ENCODE measurements at places on chromosomes 3 and 15.

GRCh38 chr3:17355591-17355990 is 386.8 kb downstream of the TBC1D5 start:
- DNase-seq: no peak

GRCh38 chr3:195102609-195103467 is 168.1 kb downstream of the XXYLT1 start:
- no peak for DNase-seq

DNA sequence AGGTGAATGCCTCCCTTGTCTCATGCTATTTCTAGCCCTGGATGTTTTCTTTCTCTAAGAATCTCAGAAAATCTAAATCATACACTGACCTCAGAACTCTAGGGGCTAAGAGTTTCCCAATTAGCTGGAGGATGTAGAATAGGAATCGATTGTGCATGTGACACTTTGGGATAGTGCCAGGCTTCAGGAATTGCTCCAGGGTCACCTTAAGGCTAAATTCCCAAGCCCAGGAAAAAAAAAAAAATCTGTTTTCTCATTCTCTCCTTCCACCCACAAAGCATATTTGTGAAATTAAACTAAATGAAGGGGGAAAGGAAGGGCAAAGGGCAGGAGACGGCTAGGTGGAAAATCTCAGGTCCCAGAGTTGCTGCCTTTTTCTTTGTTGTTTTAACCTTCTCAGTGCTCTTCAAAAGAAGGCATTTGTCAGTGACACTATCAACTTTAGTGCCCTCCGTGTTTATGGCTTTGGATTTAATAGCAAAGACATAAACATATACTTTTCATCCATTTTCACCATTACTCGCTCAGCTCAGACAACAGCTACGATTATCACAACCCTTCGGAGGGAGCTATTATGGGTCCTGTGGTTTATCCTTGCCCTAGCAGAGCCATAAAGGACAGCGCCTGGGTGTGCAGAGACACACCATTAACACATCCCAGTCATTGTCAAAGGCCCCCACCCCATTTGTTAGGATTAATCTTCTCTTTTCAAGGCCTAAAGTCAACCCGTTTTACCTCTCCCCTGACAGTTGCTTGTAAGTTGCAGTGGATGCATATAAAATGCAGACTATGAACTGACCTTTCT is 271.7 kb downstream of the PDZRN3 start:
- DNase-seq: no peak

GRCh38 chr15:41772720-41773331 is 1.5 kb upstream of the MAPKBP1 start:
- DNase-seq: no peak

DNA sequence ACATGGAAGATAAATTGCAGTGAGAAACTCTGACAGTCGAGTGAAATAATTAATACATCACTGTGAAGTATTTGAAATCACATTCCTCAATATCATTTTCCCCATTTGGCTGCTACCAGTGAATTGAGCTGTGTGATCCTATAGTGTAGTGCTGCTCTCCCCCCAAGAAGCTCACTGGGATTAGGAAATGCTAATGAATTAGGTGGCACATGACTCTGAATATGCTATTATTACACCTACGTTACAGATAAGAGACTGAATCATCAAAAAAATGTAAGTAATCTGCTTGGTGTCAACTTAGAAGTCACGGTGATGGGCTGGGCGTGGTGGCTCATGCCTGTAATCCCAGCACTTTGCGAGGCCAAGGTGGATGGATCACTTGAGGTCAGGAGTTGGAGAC is 34.7 kb upstream of the SYNM start:
- DNase-seq: no peak

- DNase-seq: no peak
These were observed 4.0 kb downstream of the LMCD1 start for GRCh38 chr3:8505621-8506020.

DNA sequence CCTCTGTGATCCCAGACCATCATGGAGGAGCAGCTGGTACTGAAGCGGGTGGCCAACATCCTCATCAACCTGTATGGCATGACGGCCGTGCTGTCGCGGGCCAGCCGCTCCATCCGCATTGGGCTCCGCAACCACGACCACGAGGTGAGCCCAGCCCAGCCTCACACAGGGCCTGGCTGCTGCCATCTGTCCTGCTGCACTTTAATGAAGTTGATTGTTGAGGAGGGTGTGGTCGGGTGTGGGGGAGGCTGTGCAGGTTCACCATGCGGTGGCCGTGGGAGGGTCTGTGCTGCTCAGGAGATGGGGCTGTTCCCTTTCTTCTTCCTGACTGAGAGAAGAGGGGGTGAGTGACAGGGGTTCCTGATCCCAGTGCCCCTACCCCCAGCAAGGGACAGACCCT is 30.6 kb downstream of the ACAD9 start:
- no peak for DNase-seq

- no peak for DNase-seq
These were observed 13.2 kb downstream of the PFKFB4 start for GRCh38 chr3:48543271-48543866.

DNA sequence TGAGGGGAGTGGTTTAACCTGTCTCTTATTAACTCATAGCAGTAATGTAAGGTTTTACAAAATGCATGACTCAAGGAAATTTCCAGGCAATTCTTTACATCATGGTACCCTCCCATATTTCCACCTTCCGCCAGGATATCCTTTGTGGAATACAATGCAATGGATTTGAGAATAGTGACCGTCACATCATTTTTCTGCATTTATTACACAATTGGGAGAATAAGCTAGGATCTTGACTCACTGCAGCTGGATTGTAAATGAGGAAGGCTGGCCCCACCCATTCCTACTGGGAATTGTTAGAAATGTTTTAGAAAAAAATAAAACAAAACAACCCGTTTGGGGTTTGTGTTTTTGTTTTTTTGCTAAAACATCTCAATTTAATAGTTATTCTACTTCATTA is 97.4 kb downstream of the IMPG2 start:
- no peak for DNase-seq

DNA sequence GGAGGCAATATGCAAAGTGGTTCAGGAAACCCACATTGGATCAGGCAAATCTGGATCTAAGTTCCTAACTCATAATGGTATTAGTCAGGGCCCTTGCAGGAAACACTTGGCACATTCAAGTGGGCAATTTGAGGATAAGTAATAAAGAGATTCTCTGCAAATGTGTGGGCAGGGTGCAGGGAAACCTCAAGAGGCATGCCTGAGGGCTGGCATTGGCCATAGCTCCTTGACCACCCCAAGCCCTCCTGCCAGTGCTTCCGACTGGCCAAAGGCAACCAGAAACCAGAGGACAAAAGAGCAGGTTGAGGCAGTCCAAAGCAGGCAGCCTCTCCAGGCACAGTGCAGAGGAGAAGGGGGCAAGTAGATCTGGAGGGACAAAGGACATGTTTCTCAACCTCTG is 130.8 kb upstream of the SNTN start:
- DNase-seq: no peak

- no peak for DNase-seq
These were observed 1.1 kb upstream of the NLGN1 start for GRCh38 chr3:173396191-173397041.

DNA sequence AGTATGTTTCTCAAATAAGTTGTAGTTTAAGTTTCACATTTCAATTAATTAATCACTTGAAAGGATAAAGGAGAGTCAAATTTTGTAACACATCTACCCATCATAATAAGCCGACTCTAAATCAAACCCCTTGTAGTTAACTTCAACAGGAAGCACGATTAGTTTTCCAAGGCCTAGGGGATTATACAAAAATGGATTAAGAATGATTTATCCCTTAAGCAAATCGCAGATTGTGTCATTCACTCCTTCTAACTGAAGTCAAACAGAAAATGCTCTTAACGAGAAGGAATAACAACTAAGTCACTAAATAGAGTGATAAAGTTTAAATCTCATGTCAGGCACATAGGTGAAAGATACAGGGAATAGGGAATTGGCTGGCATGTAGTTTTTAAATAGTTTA is 792.8 kb downstream of the ZPLD1 start:
- no peak for DNase-seq

- no peak for DNase-seq
These were observed 12.0 kb downstream of the CGGBP1 start for GRCh38 chr3:88046766-88047165.

- no peak for DNase-seq
These were observed 65.7 kb downstream of the CDIN1 start for GRCh38 chr15:36645106-36645505.

- DNase-seq: no peak
These were observed 8.5 kb downstream of the VEPH1 start for GRCh38 chr3:157494581-157495281.

DNA sequence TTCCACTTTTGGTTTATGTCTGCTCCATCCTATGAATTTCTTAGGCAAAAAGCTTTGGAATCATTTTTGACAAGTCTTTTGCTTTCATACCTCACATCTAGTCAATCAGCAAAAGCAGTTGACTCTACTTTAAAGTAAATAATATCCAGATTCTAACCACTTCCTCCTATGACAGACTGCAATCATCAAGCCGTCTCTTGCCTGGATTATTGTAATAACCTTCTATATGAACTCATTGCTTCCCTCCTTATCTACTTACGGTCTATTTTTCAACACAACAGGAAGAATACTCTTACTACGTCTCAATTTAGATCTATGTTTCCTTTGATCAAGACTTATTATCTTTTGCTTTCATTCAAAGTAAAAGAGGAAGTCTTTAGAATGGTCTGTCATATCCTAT is 20.7 kb downstream of the CLDN1 start:
- no peak for DNase-seq

DNA sequence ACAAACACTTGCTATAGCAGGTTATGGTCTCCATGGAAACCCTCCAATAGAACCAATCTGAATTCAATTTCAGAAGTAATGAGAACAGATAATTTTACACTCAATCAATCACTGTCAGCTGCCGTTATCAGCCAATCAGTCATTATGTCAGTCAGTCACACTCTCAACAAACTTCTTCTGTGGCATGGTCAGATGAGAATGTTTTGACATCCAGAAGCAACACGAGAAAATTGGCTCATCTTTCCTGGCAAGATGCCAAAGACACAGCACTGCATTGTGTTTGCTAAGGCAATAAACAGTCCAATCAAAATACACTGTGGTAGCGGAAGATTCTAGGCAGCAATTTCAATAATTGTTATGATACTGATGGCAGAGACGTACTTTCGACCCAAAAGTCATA is 190.7 kb downstream of the RORA start:
- DNase-seq: no peak

- no peak for DNase-seq
These were observed 97.4 kb downstream of the STAC start for GRCh38 chr3:36477655-36478054.

DNA sequence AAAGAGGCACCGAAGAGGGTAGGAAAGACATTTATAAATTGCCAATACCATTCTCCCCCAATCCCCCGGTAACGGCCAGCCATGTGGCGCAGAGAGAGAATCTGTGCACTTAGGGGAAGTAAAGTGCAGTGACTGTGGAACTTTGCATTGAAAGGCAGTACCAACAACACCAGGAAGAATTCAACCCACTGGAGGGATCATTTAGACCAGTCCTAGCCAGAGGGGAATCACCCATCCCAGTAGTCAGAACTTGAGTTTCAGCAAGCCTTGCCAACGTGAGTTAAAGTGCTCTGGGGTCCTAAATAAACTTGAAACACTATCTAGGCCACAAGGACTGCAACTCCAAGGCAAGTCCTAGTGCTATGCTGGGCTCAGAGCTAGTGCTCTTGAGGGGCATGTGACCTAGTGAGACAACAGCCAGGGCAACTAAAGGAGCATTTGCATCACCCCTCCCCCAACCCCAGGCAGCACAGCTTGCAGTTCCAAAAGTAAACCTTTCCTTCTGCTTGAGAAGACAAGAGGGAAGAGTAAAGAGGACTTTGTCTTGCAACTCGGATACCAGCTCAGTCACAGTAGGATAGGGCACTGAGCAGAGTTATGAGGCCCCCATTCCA is 15.0 kb downstream of the CEP70 start:
- DNase-seq: no peak

DNA sequence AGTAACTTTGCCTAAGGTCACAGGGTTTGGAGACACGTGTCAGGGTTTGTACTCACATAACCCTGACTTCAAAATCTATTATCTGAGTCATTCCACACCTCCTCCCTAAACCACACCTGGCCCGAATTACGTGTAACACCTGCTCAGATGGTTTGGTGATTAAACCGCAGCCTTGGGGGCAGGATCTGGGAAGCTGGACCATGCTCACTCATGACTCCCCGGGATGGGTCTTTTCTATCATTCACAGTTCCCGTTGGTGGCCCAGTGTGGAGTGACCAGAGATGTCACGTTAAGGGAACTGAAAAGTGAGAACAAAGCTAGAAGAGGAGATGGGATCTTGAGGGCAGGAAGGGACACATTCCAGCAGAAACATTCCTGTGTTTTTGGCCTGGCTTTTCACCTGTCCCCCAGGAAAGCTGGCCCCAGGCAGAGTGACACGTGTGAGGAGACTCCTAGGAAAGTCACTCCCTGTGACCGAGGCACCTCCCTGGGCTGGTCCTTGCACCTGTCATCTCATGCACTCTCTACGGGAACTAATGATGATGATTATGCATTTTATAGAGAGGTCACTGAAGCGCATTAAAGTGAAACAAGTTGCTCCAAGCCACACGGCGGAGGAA is 75.4 kb upstream of the POMGNT2 start:
- DNase-seq: no peak

DNA sequence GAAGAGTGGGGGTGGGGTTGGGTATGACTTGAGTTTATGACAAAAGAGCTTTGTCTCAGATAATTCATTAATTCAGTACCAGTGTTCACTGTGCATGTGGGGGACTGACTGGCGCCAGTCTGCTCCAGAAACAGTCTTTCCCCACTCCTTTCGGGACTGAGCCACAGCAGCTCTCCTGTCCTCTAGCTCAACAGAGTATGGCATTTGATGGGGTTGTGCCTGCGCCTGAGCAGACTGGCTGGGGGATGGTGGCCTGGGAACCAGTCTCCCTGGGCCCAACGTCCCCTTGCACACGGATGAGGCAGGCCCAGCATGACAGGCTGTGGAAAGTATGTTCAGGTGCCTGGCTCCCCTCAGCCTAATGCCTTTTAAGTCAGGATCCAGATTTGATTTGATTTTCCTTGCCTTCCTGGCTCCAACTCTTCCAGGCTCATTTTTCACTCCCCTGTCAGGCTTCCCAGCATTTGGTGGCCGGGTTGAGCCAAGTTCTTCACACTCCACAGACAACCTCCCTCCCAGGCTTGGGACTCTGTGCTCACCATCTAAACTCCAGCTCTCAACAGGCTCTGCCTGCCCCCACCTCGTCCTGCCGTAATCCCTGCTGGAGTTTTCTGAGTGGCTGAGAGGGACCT is 105.0 kb downstream of the MYLK start:
- no peak for DNase-seq

- no peak for DNase-seq
These were observed 61.4 kb upstream of the KLF13 start for GRCh38 chr15:31265090-31265870.

DNA sequence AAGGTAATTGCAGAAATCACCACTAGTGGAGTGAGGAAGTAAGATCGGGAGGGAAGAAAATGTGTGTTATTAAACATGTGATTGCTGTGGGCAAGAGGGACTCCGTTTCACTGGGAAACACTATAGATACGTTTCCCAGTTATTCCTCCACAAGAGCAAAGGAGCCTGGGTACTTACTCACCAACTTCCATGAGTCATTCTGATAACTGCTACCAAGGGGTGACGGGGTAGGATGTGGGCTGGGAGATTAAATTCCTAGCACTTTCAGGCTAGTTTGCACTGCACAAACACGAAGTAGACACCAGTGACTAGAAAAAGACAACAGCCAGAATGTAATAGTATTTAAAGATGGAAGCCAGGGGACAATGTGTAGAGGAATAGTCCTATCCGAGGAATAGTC is 812.9 kb upstream of the CFAP20DC start:
- DNase-seq: no peak

- DNase-seq: no peak
These were observed 66.5 kb downstream of the RBMS3 start for GRCh38 chr3:29347412-29347811.

All from D721Med (cell line).